Nephron progenitor cell (in vitro differentiated cells): ENCODE measurements at places on chromosomes 5 and 9.

DNA sequence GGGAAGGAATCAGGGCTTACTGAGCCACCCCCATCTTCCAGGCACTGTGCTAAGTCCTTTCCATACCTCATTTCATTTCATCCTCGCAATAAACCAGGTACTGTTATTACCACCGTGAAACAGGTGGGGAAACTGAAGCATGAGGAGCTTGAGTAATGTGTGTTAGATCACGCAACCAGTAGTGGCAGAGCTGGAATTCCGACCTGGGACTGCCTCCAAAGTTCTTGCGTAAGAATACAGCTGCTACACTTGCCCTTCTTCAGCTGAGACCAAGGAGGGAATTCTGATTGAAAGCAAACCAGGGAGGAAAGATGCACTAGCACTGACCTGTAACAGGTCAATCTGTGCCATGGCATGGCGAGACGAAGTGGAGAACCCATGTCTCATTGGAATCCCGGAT lies 113.4 kb upstream of the MSX2 start:
- no peak for DNase-seq

DNA sequence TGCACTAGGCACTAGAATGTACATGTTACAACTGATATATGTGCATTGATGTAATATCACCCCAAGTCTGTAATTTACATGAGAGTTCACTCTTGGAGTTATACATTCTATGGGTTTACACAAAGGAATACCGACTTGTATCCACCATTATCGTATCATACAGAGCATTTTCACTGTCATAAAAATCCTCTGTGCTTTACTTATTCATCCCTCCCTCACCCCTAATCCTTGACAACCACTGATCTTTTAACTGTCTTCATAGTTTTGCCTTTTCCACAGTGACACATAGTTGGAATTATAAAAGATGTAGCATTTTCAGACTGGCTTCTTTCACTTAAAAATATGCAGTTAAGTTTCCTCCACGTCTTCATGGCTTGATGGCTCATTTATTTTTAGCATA lies 11.1 kb upstream of the RFK start:
- no peak for DNase-seq

DNA sequence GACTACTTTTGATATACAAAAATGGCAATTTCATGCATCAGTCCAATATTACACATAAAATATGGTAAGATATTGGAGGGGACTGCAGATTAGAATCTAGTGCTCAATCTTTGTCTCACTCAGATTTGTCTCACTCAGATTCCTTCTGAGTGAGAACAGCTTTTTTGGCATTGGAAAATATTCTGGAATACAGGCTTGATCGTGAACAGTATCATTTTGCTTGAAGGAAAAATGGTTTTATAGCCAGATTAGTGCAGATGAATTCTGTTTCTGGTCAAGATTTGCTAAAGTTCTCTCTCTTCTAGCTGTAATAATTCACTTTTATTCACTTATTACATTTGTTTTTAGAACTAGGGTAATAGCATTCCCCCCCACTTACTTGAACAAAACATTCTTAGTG lies 51.2 kb downstream of the MAN2A1 start:
- DNase-seq: no peak

GRCh38 chr5:150152636-150153462 lies 2.8 kb downstream of the PDGFRB start:
- no peak for DNase-seq

DNA sequence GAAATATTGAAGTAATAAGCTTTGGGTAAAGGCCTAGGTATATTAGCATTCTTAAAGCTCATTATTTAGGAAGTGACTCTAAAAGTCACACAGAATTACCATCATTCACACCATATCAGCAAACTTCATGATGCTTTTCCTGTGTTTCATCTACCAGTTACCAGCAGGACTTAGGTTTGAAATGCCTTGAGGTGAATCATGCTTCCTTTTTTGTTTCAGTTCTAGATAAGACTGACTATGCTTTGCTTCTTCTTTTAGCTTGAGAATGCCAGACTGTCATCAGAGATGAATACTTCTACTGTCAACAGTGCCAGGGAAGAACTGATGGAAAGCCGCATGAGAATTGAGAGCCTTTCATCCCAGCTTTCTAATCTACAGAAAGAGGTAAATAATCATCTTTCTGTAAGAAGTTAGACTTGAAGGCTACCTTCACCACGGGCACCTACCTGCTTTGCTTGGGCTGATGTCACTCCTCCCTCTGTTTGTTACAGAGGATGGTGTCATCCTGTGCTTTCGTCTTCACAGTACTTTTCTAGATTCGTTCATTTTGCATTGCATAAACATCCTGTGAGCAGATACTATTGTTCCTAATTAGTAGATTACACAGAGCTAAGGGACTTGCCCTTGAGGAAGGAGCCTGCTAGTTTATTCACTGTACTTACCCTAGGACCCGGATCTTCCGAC lies 34.7 kb downstream of the LMNB1 start:
- DNase-seq: no peak

GRCh38 chr9:92964607-92965060 lies 17.3 kb downstream of the FGD3 start:
- no peak for DNase-seq

DNA sequence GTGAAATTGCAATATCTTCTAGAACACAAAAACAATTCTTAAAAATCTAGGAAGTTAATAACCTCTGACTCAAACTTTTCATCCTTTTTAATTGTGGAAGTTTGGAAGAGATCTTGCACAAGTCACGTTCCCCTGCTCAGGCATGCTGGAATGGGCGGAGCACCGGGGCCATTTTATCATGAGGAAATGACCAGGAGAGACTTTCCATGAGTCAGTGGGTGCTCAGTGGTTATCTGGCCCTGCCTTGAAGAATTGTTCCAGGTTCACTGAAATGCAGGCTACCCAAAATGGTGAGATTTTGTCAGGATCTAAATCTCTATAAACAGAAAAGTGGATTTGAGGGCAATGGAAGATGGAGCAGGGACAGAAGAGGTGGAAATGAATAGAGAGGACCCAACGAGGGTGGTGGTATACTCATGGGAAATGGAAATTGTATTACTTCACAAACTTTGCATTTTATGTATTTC lies 61.2 kb downstream of the FYB1 start:
- no peak for DNase-seq

DNA sequence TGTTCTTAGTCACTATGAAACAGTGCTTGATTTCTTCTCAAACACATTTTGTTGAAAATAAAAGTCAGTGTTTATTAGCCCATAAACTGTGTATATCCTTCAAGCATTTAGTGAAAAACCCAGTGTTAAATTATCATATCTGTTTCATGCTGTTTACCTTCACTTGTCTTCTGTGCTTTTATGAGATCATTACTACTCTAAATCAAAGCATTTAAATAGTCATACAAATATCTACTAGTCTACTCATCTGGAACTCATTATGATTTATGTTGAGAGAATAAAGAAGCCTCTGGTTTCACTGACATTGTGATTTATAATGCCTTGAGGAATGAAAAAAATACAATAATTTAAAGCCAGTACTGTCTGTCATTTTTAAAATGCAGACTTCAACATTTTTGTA lies 366.5 kb downstream of the SLCO4C1 start:
- no peak for DNase-seq
